ENCODE measurements at places on chromosomes 2 and 18.

DNA sequence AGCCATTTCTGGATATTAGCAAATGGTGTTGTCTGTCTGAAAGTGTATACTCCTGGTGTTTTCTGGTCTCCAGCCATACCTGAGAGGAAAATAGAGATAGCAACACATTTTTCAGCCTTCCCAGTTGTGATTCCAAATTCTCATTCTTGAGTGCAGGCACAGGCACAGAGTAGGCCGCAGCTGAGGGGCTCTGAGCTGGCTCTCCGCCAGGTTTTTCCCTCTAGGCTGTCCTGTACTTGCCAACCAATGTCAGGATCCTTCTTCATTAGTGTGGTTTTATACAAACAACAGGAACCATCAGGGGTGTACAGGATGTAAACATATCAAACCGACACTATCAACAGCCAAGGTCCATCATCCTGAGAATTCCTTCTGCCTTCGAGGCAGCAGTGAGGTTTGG lies 1733.6 kb upstream of the CELF4 start:
- no peak for DNase-seq

- no peak for DNase-seq
Measured at GRCh38 chr2:150247481-150247880, 240.0 kb downstream of the RND3 start.

DNA sequence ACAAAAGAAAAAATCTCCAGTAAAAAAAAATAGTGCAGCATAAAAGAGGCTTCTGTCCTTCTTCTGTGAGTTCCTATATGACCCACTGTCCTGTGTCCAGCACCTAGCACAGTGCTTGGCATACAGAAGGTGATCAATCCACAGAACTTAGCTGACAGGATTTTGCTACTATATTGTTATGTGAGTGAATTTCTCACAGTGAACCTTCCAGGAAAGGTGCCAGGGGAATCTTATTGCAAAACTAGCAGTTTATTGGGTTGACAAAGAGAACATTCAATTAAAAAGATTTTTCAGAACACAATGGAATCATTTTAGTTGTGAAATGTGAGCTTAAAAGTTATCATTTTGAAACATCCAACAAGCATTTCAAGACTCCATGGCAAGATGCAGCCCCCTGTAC lies 12.4 kb upstream of the TRIB2 start:
- DNase-seq: no peak

DNA sequence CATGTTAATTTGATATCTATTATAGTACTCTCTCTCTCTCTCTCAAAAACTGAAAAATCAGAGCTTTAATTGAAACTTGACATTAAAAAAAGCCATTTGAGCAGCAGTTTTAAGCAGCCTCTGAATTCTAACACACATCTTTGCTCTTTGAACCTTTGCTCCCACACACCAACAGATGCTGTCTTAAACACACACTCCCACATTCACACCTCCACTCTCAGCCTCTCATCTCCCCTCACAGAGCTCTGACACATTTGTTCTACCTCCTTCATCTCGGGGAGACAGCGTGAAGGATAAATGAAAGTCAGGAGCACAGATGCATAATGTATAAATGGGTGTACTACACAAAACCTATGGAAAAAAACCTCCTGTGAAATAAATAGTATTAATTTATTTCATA lies 95.2 kb downstream of the NAB1 start:
- DNase-seq: no peak

DNA sequence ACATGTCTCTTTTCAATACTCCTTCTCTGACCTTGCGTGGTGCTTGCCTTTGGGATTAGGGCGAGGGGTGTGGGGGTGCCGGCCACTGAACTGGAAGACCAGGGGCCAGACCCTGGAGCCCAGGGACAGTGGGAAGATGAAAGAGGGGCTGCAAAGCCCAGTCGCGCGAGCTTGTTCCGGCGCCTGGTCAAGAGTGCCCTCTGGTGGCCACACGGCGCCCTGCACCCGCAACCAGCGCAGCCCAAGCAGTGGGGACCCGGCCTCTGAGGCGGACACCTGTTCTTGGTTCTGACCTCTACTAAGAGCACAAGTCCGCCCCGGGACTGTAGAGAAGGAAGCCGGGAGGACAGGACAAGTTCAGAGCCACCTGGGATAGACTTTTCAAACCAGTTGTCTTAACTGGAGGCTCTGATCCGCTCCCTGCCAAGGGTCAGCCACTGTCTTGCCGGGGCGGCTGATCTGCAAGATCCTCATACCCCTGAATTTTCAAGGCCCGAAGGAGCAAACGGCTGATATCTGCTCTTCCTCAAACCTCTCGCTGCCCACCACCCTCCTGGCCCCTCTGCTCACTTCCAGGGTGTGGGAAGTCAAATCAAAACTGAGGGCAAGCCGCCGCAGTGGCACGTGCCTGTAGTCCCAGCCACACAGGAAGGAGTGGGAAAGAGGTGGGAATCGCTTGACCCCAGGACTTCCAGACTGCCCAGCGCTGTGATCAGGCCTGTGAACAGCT lies 14.9 kb upstream of the MSH6 start:
- no peak for DNase-seq

GRCh38 chr2:3141696-3142095 lies 235.9 kb downstream of the EIPR1 start:
- no peak for DNase-seq

- no peak for DNase-seq
Measured at GRCh38 chr2:152078662-152079061, 20.2 kb downstream of the CACNB4 start.

DNA sequence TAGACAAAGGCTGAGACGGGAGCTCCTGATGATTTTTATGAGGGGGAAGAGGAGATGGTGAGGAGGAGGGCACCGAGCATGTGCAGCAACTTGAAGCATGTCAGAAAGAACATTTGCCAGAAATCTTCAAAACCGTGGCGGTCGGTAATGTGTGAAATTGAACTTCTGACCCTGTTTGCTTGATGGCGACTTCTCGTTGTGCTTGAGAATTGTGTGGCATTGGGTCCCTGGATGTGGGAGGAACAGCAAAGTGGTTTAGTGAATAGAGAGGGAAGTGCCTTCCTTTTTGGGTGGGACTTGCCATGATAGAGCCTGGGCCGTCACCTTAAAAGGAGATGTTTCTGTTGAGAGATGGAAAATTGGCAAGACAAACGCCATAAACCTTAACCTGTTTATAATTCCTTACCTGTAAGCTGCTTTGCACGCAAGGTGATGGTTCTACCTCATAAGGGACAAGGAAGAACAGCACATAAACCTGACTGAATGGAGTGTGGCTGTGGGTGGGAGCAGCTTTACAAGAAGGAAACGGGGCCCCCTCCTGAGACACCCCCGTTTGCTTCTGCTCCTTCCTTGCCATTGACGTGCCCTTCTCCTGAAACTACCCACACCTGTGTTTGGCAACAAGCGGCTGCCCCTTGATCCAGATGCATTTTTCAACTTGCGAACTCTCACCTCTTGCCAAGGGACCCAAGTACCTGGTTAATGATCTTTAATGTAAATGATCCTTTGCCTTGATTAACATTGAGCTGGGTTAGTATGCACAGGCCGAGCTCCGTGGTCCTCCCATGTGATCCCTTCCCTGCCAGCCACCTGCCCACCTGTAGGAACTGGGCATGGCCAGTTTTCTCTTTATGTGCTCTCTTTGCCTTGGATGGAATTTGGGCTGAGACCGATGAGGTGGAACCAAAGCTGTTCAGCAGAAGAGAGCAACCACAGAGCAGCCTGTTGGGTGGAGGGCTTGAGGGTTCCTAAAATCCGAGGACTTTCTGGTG lies 153.2 kb downstream of the NEDD4L start:
- DNase-seq: no peak

DNA sequence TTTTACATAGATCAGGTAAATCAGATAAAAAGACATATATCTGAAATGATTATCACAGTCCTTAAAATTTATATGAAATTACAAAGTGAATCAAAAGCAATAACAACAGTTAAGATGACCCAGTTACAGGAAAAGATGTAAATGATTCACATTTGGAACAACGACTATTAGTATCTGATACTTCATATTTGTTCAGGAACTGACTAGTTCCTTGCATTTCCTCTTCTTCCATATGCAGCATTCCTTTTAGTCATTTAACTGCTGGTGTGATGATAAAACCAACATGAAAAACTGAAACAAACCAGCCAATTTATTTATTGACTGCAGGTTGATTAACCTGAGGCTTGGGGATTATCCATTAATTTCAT lies 75.2 kb downstream of the RBMS1 start:
- no peak for DNase-seq

DNA sequence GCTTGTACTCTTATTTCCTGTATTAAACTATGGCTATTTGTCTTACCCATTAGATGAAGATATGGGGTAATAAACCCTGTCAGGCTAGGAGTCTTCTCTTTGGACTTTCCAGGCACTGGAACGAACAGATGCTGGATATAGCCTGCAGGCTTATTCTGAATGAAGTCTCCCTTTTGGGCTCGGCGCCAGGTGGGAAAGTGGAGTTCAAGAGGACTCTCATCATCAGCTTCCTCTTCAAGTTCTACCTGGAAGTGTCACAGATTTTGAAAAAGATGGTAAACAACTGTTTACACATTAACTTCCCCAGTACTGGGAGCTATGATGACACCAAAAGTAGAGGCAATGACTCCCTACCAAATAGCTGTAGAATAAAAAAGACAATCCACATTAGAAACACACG lies 27.9 kb downstream of the AOX1 start:
- DNase-seq: no peak

DNA sequence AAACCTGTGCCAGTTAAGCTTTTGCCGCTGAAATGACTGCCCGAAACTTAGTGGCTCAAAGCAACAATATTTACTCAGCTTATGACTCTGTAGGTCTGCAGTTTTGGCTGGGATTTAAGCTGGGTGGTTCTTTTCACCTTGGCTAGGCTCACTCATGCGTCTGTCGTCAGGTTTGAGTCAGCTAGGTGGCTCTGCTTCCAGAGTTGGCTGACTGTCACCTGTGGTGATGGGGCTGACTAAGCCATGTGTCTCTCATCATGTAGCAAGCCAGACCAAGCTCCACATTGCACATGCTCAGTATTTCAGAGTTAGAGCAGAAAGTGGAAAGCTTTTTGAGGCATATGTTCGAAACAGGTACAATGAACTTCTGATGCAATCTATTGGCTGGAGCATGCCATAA lies 354.8 kb downstream of the MEIS1 start:
- peak; percentile 4 for DNase-seq

DNA sequence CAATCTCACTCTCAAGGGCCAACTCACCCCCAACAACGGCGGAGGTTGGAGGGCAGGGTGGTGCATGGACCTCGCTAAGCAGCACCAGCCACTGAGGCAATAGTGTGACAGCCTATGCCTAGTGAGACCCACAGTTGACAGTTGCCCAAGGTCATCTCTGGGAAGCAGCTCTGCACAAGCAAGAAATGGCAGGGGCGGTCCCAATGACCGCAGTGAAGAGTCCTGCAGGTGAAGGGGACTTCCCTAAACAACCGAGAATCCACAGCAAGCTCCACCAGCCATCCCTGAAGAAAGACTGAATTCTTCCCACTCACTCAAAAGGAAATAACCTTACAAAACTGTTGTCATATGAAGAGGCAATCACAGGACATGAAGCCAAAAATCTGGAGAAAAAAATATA lies 313.4 kb upstream of the ID2 start:
- no peak for DNase-seq

DNA sequence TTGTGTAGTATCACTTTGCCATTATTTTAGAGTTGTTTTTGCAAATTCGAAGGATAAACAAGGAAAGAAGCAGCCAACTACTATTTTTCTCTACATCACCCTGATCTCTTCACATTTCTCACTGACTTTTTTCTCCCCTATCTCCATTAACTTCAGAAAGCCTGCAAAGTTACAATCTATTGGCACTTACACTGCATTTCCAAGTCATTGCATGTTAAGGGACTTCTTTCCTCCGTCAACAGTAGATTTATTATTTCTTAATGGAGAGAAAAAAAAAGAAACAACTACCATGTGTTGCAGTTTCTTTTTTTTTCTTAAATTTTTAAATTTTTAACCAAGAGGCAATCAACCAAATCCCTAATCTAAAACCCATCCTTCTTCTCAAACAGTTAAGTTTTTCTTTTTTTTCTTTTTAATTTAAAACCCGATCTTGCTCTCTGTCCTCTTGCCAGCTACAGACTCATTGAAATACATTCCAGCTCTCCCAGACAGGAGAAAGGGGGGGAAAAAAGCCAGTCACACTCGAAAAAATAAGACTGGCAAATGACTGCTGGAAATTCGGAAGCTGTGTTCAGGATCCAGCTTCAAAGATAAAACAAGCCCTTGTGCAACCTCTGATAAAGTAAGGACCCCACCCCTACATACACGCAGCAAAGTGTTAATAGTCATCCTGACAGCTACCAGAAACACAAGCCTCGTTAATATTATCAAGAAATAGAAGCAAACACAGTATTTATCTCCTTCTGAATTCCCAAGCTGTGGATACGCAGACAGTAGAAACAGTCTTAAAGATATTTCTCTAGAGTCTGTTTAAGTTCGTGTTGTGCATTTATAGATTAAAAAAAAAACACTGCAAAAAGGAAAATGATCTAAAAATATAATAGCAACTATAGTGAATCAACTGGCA lies 1.3 kb downstream of the LRRTM4 start:
- no peak for DNase-seq

DNA sequence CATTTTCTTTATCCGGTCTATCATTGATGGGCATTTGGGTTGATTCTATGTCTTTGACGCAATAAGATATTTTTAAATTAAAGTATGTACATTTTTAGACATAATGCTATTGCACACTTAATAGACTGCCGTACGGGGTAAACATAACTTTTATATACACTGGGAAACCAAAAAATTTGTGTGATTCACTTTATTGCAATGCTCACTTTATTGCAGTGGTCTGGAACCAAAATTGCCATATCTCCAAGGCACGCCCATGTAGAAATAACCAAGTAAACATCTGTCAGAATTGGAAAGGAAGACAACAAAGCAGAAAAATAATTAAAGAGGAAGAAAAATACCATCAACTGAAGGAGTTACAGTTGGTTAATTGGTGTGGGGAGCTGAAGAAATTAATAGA lies 205.8 kb upstream of the CTAGE1 start:
- DNase-seq: no peak

GRCh38 chr2:96636551-96637171 lies 1.5 kb downstream of the KANSL3 start:
- DNase-seq: no peak

DNA sequence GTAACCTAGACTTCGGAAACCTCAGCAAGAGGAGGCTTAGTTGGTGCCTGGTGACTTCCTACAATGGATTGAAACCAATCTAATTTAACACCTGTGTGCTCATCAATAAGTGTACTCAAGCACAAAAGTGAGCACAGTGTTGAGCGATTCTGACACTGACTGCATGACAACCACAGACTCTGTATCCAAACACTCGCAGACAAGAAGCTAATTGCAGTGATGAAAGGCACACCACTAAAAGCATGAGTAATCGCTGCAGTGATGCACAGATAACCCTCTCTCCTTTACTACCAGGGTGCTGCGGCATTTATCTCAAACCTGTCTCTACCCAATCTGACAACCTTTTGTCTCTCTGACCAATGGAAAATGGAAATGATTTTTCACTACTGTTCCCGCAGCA lies 168.1 kb downstream of the AFF3 start:
- DNase-seq: no peak
